ENCODE measurements at places on chromosomes 6 and 20.

DNA sequence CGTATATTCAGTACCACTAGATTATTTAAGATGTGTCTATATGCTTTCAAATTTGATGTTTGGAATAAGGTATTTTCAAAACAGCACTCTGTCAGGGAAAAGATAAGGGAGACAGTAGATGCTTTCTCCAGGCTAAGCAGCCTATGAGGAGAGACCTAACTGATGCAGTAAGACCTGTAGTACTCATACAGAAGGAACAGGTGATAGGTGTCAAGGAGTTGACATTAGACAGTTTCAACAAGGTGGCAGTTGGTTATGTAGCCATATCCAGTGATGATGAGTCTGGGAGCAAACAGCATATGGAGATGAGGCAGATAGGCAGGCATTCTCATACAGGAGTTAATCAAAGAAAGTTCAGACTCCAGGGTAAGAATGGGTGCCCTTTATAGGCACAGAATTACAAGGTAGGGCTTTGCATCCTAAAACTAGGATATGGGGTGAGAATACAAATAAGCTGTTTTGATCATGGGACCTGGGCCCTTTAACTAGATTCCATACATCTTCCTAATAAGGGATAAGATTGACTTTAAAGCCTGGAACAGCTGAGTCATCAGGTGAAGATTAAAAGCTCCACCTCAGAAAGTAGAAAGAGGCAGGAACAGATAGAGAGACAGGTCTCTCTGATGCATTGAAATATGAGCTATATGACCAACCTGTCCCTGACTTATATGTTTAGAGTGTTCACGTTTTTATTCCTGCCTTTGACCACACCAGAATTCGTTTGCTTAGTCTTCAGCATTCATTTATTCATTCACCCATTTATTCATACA, 7.9 kb downstream of the RSPH4A start:
- no peak for DNase-seq

DNA sequence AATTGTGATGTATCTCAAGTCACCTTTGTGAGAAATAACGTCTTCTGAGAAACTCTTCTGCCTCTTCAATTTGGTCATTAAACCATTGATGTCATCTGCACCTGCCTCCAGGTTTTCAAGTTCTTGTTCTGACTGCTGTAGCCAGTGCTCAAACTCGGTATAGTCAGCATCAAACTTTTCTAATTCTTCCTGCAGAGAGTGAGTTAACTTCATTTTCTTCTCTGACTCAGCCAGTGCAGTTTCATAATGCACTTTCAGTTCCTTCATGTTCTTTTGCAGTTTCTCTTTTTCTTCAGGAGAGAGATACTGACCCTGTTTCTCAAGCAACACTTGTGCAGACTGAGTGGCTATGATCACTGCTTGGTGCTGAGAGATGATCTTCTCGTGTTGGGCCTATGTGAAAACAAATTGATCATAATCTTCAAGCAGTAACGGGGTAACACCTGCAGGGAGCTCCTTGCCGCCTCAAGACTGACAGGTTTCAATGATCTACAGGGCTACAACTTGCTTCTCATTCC, 48.8 kb downstream of the DST start:
- no peak for DNase-seq

GRCh38 chr20:1820138-1821079, 74.8 kb upstream of the SIRPA start:
- DNase-seq = no peak

GRCh38 chr6:154593122-154593521, 82.6 kb upstream of the CNKSR3 start:
- DNase-seq = no peak

- no peak for DNase-seq
Measured at GRCh38 chr6:89139509-89140346, 6.1 kb upstream of the PM20D2 start.

DNA sequence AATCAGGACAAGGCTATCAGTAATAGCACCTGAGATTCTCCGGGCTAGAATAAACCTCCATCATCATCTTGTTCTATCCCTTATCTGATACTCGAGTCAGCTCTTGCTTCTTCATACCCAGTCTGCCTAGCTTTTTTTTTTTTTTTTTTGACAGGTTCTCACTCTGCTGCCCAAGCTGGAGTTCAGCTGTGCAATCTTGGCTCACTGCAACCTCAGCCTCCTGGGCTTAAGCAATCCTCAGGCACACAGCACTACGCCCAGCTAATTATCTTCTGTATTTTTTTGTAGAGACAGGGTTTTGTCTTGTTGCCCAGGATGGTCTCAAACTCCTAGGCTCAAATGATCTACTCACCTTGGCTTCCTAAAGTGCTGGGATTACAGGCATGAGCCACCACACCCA, 19.5 kb downstream of the SRSF6 start:
- DNase-seq = no peak

- no peak for DNase-seq
Measured at GRCh38 chr6:90097356-90097755, 199.3 kb downstream of the BACH2 start.

- no peak for DNase-seq
Measured at GRCh38 chr6:110034667-110035036, 56.5 kb downstream of the GPR6 start.

GRCh38 chr6:100176311-100176950, 182.4 kb upstream of the MCHR2 start:
- DNase-seq = peak; percentile 70

- DNase-seq = peak; percentile 69
Measured at GRCh38 chr6:41424370-41425058, 89.1 kb downstream of the NCR2 start.

DNA sequence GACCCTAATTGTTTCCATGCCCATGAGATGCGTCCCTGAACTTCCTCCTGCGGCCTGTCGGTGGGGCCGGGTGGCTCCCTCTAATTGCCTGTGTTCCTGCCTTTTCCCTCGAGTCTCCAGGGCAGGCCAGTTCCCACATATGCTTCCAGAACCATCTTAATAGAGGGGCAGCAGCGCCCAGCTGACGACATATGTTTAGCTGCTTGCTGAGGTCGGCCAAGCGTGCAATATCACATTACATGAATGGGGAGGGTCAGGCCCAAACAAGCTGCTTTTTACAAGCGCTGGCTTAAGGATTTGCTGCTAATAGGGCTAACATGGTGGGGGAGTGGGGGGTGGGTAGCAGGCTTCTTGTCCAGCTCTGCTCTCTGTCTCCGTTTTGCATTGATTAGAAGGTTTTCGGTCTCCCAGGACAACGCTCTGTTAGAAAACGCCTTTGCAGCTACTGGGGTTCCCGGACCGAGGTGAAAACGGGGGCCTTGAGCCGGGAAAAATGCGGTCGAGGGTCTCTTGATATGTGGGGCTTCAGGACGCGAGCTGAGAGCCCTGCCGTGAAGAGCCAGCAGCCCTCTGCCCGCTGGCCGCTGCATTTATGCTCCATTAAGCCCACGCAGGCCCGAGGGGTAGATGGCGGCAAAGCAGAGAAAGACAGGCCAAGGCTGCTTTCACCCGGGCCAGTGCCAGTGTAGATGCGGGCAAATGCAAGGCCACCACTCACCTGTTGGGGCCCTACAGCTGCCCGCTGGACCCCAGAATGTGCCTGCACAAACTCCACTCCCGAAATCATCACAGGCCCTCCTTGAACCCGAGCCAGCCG, 308.5 kb downstream of the BMP7 start:
- no peak for DNase-seq

- DNase-seq = no peak
Measured at GRCh38 chr6:156779206-156780094, 2.3 kb downstream of the ARID1B start.

DNA sequence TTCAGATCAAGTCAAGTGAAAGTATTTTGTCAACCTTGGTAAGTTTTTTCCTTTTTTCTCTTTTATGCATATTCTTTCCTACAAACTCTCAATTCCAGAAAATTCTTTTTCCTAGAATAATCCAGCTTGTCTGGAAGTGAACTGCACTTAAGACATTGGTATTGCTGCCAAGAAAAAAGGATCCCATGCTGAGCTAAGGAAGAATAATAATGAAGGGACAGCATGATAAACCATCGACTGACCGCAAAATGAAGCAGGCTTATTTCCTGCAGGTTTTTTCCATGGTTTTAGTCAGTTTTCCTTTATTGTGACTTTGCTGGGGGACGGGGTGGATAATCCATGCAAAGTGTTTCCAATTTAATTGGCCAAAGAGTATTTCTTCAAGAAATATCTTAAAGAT, 857.6 kb upstream of the SLC35B3 start:
- DNase-seq = no peak

DNA sequence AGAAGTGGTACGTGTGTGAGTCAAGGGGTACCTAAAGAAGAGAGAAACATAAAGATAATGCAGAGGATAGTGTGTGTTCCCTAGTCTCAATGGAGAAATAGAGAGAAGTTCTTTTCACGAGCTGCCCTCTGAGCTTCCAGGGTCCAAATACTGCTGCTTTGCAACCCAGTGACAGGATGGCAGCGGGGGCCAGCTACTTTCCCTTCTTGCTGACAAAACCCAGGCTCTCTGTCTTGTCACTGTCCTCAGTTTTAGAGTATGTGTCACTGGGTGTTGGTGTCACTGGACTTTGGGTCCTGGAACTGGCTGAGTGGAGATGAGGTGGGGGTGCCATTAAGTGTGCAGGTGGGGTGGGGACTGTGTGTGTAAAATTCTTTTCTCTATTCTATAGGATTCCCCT, 265.6 kb downstream of the CDC5L start:
- DNase-seq = no peak

GRCh38 chr6:121944354-121944753, 455.1 kb upstream of the HSF2 start:
- no peak for DNase-seq

GRCh38 chr6:144953552-144954240, 668.6 kb downstream of the UTRN start:
- no peak for DNase-seq

DNA sequence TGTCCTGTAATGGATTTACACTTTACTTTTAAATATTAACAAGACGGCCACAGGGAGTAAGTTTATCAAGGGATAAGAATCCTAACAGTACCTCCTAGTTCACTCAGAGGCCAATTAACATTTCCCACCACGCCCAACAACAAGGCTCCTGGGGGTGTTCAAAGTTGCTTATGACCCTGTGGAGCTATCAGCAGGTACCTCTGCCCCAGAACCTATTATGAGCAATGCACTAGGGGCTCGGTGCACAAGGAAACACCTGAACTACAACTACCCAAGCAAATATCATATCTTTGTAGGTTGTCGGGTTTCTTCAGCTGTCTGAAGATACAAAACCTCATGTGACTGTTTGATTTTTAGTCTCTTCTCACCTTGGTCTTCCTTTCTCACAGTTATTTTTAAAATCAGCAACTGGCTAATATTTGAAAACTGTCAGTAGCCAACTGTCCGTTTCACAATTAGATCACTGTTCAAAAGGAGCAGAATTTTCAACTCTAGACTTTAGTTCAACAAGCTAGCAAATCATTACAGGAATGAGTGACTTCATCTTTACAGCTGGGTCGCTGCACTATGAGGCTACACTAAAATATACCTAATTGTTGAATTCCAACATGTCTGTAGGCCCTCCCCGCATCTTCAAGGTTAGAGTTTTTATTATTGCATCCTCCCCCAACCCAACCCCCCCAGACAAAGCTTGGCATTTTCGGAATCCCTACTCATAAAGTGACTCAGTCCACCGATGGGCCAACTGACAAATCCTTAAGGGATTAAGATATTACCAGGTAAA, 38.1 kb downstream of the B4GALT5 start:
- no peak for DNase-seq

- no peak for DNase-seq
Measured at GRCh38 chr6:124953808-124954207, 8.4 kb upstream of the RNF217 start.
